Caki2 (cell line): ENCODE measurements at places on chromosomes 5 and 9.

GRCh38 chr5:43370352-43370751 is 41.8 kb downstream of the CCL28 start:
- no peak for DNase-seq

GRCh38 chr5:173970878-173971650 is 17.9 kb upstream of the C5orf47 start:
- no peak for DNase-seq

DNA sequence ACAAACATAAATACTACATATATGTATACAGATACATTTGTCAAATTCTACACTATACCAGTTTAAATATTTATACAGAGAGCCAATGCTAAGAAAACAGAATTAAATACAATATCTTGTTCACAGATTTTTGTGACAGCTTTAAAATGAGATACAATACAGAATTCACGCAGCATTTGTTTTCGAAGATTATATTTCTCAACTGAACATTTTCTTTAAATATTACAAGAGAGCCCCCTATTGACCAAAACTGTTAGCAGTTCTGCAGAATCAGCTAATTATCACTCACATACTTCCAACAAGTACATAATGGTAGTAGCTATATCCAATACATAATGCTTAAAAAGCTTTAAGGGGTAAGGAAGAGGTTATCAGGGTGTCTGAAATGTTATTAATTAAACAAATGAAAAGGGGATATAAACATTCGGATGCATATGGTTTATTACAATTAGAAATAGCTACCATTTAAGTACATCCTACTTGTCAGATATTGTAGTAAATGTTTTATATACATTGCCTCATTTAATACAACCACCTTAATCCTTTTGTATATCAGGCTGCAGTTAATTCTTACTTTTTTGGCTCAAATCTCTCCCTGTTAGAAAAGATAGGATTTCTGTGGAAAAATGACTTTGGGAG is 31.7 kb downstream of the ZDHHC21 start:
- no peak for DNase-seq

DNA sequence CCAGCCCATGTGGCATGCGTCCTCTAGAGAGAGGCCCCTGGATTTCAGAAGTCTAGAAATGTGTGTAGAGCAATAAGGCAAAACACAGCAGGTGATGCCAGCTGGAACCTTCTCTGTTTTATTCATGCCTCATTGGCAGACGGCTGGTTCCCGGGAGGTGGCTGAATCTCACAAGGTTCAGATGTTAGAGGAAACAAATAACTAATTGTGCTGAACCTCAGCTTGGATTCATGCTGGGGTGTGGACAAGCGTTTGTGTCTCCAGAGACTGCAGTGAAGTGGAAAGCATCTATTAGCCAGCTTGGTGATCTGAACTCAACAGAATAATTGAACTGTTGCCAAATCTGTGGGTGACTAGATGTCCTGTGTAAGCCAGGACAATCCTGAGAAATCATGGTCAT is 131.1 kb upstream of the NR4A3 start:
- DNase-seq = no peak

DNA sequence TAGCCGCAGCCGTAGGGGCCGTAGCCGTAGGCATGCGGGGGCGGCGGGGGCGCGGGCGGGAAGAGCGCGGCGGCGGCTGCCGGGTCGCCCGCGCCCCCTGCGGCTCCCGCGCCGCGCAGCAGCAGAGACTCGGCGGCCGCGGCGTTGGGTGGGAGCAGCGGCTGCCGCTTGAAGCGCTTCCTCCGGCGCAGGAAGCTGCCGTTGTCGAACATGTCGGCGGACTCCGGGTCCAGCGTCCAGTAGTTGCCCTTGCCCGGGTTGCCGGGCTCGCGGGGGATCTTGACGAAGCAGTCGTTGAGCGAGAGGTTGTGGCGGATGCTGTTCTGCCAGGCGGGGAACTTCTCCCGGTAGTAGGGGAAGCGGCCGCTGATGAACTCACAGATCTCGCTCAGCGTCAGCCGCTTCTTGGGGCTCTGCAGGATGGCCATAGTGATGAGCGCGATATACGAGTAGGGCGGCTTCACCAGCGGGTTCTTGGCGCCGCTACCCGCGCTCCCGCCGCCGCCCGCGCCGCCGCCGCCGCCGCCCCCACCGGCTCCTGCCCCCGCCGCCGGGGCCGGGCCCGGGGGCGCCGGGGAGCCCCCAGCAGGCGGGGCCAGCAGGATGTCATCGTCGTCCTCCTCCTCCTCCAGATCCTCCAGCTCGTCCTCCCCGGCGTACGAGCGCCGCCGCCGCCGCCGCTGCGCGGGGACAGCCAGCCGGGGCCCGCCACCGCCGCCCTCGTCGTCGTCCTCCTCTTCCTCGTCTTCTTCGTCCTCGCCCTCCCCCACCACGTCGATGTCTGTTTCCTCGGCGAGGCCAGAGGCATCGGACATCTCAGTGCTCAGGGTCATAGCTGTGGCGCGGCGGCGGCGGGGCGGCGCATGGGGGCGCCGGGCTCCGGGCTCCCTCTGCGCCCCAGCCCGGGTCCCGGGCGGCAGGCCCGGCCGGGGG is 781 bp downstream of the FOXD1 start:
- DNase-seq = peak; percentile 67

- DNase-seq = no peak
Observed at GRCh38 chr5:43367453-43367852, 44.7 kb downstream of the CCL28 start.

- DNase-seq = no peak
Observed at GRCh38 chr9:109956717-109957440, 176.9 kb downstream of the PALM2AKAP2 start.

- no peak for DNase-seq
Observed at GRCh38 chr5:34731435-34732232, 75.5 kb downstream of the RAI14 start.

GRCh38 chr9:91813176-91813795 is 136.7 kb downstream of the ROR2 start:
- DNase-seq = no peak

GRCh38 chr5:113084402-113085083 is 107.9 kb downstream of the DCP2 start:
- peak; percentile 16 for DNase-seq

- DNase-seq = no peak
Observed at GRCh38 chr9:69871118-69871834, 50.7 kb downstream of the CFAP95 start.

GRCh38 chr5:62143268-62144229 is 162.5 kb upstream of the KIF2A start:
- DNase-seq = peak; percentile 6

- DNase-seq = no peak
Observed at GRCh38 chr5:122942164-122942914, 94.2 kb downstream of the PPIC start.

GRCh38 chr9:95103871-95104580 is 213.5 kb downstream of the FANCC start:
- DNase-seq = no peak

- DNase-seq = no peak
Observed at GRCh38 chr9:136117916-136118319, 757 bp downstream of the TMEM250 start.

- DNase-seq = no peak
Observed at GRCh38 chr5:160887780-160888179, 35.8 kb upstream of the ATP10B start.

- peak; percentile 94 for DNase-seq
Observed at GRCh38 chr9:18393340-18394130, 80.4 kb upstream of the ADAMTSL1 start.

DNA sequence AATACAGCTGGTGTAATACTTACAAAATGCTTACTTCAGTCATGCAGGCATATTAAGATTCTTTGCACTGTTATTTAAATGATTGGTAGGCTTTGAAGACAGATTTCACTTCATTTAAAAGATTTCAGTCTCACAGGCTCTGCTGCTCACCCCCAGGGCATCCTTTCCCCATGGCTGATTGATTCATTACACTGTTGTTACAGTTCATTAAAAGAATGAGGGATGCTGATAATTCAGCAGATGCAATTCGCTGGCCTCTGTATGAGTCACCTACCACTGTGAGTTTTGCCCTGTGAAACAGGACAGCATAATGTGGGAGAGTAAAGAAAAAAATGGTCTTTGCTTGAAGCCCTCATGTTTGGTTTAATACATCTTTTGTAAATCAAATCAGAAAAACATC is 246.9 kb downstream of the CYLC2 start:
- DNase-seq = peak; percentile 16

- DNase-seq = no peak
Observed at GRCh38 chr5:55823151-55823796, 27.9 kb upstream of the IL31RA start.

DNA sequence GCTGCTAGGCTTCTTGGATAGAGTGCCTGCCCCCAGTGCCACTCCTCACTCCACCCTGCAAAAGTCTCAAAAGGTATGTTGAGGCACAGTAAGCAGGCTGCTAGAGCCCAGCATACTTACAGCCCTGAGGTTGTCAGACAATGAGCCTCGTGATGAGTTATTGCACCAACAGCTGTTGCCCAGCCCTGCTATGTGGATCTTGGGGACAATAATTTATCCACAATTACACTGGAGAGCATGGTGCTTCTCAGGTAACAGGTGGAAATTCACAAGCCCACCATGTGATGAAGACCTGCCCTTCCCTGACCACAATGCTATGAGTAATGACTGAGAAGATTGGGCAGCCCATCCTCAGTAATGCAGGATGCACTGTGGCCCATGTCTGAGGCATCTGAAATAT is 36.5 kb downstream of the KCNIP1 start:
- DNase-seq = no peak

DNA sequence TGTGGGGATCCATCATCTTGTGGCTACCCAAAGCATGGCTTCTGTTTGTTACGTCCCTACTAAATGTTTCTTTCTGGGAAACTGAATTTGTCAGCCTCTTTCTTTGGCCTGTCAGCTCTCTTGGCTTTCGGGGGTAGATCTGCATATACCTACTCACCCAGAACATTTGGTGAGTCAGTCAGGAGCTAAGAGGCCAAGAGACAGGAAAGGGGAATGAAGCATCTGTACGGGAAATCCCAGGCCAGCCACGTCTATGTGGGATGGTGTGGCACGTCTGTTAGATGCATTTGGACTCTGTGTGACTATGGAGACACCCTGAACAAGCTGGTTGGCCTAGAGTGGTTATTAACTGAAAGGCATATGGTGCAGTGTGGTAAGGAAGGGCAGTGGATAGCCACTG is 58.1 kb downstream of the CDO1 start:
- DNase-seq = peak; percentile 26

- DNase-seq = no peak
Observed at GRCh38 chr5:173881811-173882575, 6.2 kb upstream of the CPEB4 start.

DNA sequence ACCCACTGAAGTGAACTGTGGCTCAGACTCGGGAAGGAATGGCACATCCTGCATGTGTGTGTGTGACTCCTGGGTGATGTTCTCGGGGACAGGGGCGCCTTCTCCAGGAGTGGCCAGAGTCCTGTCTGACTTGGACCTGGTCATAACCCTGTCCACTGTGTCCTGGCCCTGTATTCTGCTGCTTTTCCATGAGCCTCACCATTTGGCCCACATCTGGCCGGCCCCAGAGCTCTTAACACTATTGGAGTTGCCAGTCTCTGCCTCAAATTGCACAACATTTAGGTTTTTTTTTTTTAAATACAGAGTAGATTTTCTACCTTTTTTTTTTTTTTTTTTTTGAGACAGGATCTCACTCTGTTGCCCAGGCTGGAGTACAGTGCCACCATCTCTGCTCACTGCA is 278.3 kb upstream of the TUT7 start:
- DNase-seq = no peak

DNA sequence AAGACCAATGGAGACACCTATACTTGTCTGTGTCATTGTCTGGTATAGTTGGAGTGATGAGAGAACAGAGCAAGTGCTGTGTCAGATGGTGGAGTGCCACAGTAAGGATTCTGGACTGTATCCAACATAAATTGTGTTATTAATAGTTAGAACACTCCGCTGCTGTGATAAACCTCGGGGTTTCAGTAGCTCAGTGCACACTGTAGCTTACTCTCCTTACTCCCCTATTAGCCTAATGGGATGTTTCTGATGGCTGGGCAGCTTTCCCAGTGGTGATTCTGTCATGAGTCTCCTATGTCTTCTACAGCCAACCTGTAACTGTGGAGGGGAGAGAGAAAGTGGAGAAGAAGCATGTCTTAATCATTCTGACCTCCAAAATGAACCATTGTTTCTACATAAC is 127.6 kb upstream of the PTCH1 start:
- DNase-seq = peak; percentile 8

GRCh38 chr9:112839331-112839730 is 51.3 kb downstream of the SLC46A2 start:
- DNase-seq = no peak

DNA sequence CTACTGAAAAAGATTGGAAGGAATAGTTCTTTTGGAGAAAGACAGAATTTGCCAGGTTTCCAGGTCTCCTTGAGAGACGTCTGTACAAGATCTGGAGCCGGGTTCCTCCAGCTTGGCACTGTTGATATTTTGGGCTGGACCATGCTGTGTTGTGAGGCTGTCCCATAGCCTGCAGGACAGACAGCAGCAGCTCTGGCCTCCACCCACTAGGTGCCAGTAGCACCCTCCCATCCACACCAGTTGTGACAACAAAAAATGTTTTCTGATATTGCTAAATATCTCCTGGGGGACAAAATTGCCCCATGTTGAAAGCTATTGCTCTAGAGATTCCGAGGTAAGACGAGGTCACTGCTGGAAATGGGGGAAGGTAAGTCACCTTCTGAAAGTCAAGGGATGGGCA is 287.7 kb upstream of the DAP start:
- no peak for DNase-seq

GRCh38 chr9:113515862-113516261 is 52.3 kb downstream of the RGS3 start:
- no peak for DNase-seq

DNA sequence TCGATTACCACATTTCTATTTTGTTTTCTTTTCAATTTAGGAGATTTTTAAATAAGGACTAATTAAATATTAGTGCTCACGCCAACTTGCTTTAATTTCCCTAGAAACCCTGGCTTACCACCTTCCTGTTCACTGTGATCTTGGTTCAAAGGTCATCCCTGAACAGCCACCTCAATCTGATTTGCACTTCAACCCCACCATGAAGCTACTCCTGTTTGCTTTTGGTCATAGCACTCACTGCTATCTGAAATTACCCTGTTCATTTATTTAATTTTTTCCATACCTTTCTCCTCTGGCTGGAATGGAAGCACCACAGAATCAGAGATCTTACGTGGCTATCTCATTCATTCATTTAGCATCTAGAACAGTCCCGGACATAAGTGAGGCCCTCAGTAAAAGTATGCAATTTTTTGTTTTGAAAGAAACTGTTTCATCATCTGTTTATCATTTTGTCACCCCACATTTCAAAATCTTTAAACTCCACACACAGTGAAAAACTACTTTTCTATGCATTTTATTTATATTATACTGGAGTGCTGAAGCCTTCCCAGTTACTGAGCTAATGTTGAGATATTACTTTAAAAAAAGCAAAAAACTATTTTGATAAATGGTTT is 17.2 kb upstream of the ADAMTSL1 start:
- no peak for DNase-seq

GRCh38 chr9:34501889-34502425 is 20.8 kb downstream of the ENHO start:
- no peak for DNase-seq

- DNase-seq = no peak
Observed at GRCh38 chr5:160899735-160900134, 47.7 kb upstream of the ATP10B start.
